ENCODE measurements at places on chromosomes 16 and 17. TPM values are rescaled to one million over a fixed set of nuclear protein-coding genes. Genes with fewer than 3 reads are reported as not detected.
A peak's percentile ranks its signal among the peaks of the same experiment; 100 is the strongest.

- no peak for DNase-seq
Measured at GRCh38 chr17:1331708-1332107, 52.2 kb downstream of the TRARG1 start.

GRCh38 chr17:55090079-55090492 is 121.5 kb downstream of the STXBP4 start:
- peak; percentile 27 for DNase-seq

- DNase-seq, result peak; percentile 52
Measured at GRCh38 chr17:38663125-38663751, 11.5 kb downstream of the EPOP start.

- DNase-seq, result no peak
Measured at GRCh38 chr17:31778523-31778922, 80.5 kb downstream of the COPRS start.

DNA sequence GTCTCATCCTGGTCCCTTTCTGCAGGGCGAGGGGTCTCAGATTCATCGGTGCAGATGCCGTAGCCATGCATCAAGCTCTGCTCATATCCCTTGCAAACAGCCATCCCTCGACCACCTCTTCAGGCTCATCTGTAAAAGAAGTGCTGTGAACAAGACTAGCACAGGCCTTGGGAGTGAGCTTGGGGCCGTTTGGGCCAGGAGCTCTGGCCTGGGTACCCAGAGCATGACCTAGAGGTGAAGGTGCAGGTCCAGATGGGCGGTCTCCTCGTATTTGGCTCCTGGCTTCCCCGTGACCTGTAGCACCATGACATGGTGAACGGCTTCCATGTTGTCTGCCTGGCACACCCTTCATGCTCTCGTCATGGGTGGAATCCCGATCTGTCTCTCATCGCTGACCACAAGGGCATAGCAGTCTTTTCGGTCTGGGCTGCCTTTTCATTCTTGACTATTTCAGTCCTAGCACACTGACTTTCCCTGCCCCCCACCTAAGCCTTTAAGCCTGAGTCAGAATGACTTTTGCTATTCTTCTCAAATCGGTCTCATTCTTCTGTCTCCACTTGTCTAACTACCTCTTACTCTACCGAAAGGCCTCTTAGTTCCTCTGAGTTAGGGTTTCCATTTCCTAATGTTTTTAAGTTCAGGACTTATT is 216.0 kb downstream of the FOXL1 start:
- no peak for DNase-seq

The NFATC2IP gene
- 45.4 TPM for total RNA-seq

The ATXN1L gene
- total RNA-seq, result 6.0 TPM

The ZKSCAN2 gene
- 3.1 TPM for total RNA-seq

The CRAMP1 gene
- 4.1 TPM for total RNA-seq

The OTOP3 gene
- total RNA-seq, result not detected

The TEKT5 gene
- not detected for total RNA-seq

The SLC5A10 gene
- not detected for total RNA-seq

The DOC2A gene
- total RNA-seq, result 1.7 TPM
